ENCODE measurements at places on chromosomes 12 and 14.

DNA sequence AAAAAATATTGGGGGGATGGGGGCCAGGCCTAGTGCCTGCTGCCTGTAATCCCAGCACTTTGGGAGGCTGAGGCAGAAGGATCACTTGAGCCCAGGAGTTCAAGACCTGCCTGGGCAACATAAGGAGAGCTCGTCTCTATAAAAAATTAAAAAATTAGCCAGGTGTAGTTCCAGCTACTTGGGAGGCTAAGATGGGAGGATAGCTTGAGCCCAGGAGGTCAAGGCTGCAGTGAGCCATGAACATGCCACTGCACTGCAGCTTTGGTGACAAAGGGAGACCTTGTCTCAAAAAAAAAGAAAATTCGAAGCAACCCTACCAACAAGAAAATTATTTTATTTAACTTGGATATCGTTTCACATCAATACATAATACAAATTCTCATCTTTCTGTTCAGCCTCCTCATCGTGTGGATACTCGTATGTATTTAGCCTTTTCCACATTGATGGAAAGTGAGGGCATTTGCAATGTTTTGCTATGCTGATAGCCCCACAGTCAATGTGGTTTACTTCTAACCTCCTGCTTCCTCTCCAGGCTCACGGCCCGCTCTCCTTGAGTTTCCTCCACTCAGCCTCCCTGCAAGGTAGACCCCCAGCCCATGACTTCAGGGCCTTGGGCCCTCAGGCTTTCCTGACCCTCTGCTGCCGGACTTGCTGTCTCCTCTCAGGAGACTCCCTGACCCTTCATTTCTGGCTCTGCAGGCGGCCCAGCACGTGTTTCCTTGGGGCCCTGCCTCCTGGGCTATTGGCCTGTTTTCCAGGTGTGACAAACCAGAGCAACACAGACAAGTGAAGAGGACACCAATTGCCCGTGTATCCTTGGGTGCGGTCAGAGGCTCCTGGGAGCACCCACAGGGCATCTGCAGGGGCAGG lies 54.8 kb downstream of the NFKBIA start:
- no peak for DNase-seq

DNA sequence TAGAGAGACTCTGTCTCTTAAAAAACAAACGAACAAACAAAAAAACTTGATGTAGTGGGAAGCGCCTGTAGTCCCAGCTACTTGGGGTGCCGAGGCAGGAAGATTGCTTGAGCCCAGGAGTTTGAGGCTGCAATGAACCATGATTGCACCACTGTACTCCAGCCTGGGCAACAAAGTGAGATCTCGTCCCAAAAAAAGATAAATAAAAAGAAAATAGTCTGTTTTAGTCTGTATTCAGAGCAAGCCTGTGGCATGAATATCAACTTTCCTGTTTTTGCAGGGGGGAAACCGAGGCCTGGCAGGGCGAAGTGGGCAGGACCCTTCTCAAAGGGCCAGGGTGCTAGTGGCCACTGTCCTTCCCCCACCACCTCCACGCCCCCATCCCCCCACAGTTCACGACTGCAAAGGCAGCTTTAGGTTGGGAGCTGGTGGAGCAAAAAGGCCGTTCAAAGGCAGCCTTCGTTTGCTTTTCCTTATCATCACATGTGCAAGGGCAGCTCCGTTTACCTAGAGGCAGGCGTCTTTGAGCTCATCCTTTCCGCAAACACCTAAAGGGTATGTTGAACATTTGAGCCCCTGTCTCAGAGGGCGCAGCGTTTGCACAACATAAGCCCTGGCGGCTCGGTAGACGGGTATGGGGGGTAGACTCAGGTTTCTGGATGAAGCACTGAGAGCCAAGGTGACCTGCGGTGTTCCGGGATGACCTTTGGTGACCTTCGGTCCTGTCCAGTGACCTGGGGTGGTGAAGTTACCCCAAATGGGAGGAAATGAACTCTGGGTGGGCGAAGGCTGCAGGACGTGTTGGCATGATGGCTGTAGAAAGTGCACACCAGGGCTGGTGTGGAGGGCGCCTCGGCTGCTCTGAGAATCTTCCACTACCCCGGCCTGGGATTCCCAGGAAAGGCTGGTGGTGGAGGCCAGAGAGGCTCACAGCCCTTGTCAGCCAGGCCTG lies 8.7 kb upstream of the MEG3 start:
- DNase-seq, result no peak

- no peak for DNase-seq
These were observed 12.1 kb upstream of the IPO8 start for GRCh38 chr12:30707613-30708342.

- DNase-seq, result no peak
These were observed 71.1 kb downstream of the USP15 start for GRCh38 chr12:62331306-62331705.

DNA sequence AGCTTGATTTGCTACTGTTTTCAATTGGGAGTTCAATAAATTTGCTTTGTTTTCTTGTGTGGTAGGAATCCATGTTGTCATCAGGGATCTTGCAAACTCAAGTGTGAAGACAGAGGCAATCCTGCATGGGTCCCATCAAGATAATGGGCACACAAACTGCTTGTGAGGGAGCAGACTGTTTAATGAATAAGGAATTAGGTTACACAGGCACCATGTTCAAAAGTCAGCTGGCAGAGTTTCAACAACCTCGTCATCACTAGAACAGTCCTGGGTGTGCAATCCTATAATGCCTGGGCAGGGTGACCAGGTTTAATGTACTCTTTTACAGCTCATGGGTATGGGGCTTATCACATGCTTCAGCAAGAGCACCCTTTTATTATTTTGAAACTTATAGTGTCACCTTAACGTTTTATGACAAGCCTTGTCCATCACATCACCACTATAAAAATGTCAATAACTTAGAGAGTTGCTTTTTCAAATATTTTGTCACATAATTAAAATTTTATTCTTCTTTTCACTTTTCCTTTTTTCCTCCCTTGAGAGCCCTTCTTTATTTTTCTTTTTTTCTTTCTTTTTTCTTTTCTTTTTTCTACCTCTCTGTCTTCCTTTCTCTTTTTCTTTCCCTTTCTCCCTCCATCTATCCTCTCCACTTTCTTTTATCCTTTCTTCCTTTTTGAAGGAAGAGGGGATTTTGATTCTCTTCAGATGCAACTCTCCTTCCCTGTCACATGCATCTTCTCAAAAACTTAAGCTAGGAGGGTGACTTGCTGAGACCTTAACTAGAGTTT lies 252.2 kb upstream of the ATP2B1 start:
- DNase-seq, result no peak

GRCh38 chr12:63753743-63754142 lies 26.0 kb upstream of the RXYLT1 start:
- no peak for DNase-seq

GRCh38 chr12:50314636-50315312 lies 31.5 kb upstream of the LIMA1 start:
- DNase-seq, result no peak

GRCh38 chr12:64694130-64695040 lies 64.8 kb downstream of the GNS start:
- no peak for DNase-seq

DNA sequence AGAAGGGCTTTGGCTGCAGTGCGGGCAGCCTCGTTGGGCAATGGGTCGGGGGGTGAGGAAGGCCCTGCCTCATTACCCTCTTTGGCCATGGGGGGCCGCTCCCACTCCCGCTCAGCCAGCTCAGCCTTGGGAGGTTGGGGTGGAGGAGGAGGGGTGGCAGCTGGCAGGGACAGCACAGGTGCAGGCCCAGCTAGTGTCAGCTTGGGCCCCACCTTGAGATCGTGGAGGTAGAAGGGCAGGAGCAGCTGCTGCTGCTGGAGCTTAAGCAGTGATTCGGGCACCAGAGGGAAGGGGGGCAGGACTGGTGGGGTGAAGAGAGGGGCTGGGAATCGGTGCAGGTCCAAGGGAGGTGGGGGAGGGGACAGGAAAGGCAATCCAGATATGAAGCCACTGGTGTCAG lies 26.0 kb downstream of the ZFHX2 start:
- DNase-seq, result no peak

DNA sequence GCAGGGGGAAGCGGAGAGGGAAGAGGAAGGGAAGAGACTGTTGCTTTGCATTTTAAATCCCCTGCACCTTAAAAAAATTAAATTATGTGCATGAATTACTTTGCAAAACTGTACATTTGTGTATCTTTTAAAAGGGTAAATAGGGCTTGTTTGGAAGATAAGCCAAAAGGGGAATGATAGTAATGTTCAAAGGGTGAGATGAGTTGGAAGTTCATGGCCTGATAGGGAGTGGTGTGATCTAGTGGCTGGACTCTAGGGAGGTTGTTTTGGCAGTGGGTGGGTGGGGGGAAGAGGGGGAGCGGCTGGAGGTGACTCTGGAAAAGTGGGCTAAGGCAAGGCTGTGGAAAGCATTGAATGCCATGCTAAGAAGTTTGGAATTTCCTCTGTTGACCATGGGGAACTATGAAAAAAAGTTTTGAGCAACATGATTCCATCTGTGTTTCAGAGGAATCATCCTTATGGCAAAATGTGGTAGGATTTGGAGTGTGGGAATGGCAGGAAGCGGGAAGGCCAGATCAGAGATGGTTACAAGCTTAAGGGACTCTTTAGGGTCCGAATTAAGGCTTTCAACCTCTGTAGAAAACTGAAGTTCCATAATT lies 25.5 kb upstream of the EMP1 start:
- no peak for DNase-seq

DNA sequence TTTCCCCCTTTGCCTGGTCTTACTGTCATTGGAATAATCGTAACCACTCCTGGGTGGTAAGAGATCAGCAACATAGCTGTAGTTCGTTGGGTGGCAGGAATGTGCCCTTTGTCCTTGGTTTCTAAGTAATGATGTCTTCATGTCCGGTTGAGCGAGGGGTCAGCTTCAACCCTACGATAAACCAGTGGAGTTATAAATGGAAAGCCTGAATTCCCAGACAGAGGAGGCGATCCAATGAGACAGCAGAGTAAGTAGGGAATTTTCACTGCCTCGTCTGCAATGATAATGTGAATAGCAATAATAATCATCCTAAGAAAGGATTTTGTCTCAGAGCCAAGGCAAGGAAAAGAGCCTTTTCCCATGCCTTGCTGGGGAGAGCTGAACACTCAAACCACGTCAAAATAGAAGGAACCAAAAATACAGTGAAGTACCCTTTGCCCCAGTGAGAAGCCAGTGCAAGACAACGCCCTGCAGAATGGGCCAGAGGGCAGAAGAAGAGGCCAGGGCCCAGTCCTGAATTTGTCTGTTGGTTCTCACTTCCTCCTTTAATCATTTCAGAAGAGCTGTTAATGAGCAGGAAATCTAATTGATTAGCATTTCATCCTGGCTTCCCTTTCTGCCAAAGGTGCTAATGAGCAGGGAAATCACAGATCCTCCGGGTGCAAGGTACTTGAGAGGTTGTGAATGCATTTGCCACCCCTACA lies 330.7 kb downstream of the CACNA1C start:
- DNase-seq, result no peak

DNA sequence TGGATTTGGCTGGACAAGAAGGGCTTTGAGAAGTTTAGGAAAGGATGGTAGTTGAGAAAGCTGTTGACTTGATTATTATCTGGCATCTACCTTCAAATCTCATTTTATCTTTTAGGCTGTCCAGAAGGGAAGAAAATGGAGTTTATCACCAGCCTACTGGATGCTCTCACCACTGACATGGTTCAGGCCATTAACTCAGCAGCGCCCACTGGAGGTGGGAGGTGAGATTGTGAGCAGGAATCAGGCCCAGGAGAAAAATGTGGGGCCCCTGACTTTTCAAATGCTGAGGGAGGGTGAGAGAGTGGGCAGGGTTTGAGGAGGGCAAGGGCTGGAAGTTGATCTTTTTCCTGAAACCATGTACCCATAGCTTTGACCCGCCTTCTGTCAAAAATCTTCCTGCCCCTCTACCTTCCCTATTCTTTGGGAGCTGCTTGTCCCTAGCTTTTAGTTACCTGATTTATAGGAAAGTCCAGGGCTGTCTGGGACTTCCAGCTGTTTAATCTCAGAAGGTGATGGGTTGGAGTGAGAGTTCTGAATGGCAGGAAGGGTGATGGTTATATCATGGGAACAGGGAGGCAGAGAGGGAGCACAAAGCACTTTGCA lies 134.2 kb downstream of the SMOC1 start:
- no peak for DNase-seq

GRCh38 chr14:93747102-93747501 lies 41.2 kb downstream of the PRIMA1 start:
- no peak for DNase-seq

DNA sequence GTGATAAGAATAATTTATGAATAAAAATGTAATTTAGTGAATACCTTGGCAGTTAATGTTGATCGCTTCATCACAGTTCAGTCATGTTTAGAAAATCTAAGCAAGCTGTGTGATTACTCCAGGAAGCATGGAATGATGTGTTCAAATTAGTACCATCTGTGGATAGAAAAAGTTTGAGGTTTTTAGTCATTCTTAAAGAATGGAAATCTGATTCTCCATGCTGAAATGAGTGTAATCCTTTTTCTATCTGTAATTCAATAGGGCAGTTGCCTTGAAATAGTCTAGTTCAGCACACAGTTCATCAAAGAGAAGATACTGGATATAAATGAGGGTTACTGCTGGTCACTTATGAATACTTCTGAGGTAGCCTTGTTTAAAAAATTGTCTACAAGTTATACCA lies 127.2 kb upstream of the MYF6 start:
- no peak for DNase-seq

DNA sequence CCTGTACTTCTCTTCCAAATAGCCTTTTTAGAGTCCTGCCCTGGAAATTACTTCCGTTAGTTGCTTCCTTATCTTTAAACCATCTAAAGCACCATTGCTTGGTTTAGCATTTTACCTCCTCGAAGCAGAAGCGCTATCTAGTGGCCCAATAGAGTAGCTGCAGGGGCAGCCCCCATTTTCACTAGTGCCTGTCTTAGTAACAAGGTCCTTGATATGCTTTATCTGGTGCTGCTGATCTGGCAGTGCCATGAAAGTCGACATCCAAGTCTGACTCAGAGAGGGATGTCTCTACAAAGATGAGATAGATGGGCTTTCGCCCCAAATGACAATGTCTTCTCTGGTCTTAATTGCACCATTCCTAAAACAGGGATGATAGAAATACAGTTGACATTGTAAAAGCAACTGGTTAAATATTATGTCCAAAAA lies 25.0 kb upstream of the CIT start:
- DNase-seq, result peak; percentile 36

DNA sequence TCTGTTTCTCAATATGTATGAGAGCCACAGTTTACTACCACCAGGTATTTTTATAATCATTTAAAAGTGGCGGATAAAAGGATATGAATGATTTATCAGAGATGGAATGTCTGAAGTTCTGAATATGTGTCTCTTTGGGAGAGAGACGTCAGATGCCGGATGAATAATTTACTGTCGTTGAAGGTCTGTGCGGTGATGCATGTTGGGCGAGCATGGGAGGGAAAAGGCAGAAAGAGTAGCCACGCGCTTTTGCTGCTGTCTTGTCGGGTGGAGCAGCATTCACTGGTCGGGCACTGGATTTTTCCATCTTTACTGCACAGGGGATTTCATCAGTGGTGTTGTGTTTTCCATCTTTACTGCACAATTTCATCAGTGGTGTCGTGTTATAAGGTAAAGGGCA lies 65.6 kb downstream of the SYNE2 start:
- DNase-seq, result no peak

GRCh38 chr14:98564541-98564940 lies 707.5 kb downstream of the BCL11B start:
- DNase-seq, result no peak

- DNase-seq, result no peak
These were observed 43.1 kb downstream of the PRKAB1 start for GRCh38 chr12:119710965-119711551.

GRCh38 chr12:122467983-122468382 lies 32.7 kb downstream of the ZCCHC8 start:
- no peak for DNase-seq

GRCh38 chr12:66808606-66809005 lies 129.7 kb upstream of the GRIP1 start:
- no peak for DNase-seq

- no peak for DNase-seq
These were observed 282.1 kb downstream of the RPS29 start for GRCh38 chr14:49303946-49304516.

- no peak for DNase-seq
These were observed 1364.0 kb upstream of the SEL1L start for GRCh38 chr14:82897469-82898308.
